Colonic mucosa (tissue), 4 donors: ENCODE measurements at places on chromosomes 4 and X. TPM values are rescaled to one million over a fixed set of nuclear protein-coding genes. Genes with fewer than 3 reads are reported as not detected.

Gene PAK3
- total RNA-seq: 0.25 TPM

Gene ATOH1
- total RNA-seq: 34.4 TPM

Gene GYG2
- total RNA-seq: 12.8 TPM

GRCh38 chr4:134470544-134470943, 269.0 kb upstream of the PABPC4L start:
- DNase-seq: peak; percentile 28
- no peak overlapping the region for H3K27ac ChIP-seq
- H3K4me3 ChIP-seq: no peak overlapping the region

- no peaks in the 10 kb centered on the region for H3K36me3 ChIP-seq
- no peak overlapping the region for H3K4me3 ChIP-seq
- H3K27ac ChIP-seq: no peak overlapping the region
- H3K27me3 ChIP-seq: no peaks in the 10 kb centered on the region
- no peaks in the 10 kb centered on the region for H3K4me1 ChIP-seq
These were observed 52.1 kb upstream of the SMIM10 start for GRCh38 chrX:134938682-134939081.

DNA sequence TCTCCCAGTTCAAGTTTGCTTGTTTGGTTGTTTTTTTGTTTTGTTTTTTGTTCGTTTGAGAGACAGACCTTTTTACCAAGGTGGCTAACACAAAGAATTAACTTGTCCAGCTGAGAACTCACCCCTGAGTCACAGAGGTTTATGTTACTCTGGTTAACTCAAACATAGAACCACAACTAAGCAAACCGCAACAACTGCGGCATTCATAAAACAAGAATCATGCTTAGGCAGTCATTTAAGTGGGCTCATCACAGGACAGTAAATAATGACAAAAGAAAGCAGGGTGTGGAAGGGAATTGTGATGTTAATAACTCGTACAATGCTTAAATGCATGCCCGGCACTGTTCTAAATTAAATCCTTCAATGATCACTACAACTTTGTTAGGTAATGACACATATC, 24.7 kb upstream of the IL13RA1 start:
- H3K27ac ChIP-seq: no peak overlapping the region
- no peak for DNase-seq
- H3K4me1 ChIP-seq: no peaks in the 10 kb centered on the region
- H3K27me3 ChIP-seq: no peaks in the 10 kb centered on the region
- H3K36me3 ChIP-seq: no peaks in the 10 kb centered on the region
- H3K4me3 ChIP-seq: no peak overlapping the region

DNA sequence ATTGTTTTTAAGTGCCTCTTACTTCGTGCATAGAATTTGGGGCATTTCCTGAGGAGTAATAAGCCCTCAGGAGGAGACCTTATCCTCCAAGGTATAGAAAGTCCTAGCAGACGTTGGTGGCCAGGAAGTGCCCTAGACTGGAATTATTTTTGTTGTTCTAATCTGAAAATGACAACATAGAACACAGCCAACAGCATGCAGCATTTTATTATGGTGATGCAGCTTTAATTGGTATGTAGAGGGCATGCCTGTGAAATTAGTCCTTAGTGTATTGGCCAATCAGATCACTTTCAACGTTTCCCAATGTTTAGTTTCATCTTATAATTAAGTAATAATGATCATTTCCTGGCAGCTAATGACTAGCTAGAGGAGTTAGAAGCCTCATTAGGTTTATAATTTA, 199.2 kb downstream of the SHROOM3 start:
- H3K27me3 ChIP-seq: no peaks in the 10 kb centered on the region
- no peaks in the 10 kb centered on the region for H3K4me1 ChIP-seq
- no peak overlapping the region for H3K4me3 ChIP-seq
- no peak for DNase-seq
- no peak overlapping the region for H3K27ac ChIP-seq
- no peaks in the 10 kb centered on the region for H3K36me3 ChIP-seq

DNA sequence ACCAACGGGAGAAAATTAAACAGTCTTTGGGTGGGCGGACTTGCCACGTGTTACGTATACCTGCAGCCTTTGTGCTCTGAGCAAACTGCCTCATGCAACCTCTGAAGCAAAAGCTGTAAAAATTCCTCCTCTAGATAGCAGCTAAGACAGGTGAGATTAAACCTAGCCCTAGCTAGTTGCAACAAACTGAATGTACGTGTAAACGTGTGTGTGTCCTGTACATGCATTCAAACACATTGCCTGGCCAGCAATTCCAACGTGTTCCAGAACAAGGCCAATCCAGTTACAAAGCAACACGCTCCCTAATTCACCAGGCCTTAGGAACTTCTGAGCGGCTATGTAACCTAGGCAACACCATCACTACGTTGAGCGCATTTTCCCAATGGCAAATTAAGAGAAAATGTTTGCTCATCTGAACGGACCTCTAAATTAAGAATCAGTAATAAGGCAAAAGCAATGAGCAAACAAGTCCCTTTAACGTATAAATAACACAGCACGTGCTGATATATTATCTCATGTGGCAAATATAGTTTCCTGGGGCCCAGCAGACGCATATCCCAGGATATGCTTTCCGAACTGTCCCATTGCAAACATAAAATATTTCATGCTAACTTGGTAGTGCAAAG, 792 bp downstream of the PPID start:
- H3K4me1 ChIP-seq: no peaks in the 10 kb centered on the region
- peak overlapping the region; percentile 89 for H3K4me3 ChIP-seq
- H3K36me3 ChIP-seq: no peaks in the 10 kb centered on the region
